ENCODE measurements at places on chromosomes 11 and 22. TPM values are rescaled to one million over a fixed set of nuclear protein-coding genes. Genes with fewer than 3 reads are reported as not detected.

GRCh38 chr22:25402501-25403283 is 161.8 kb upstream of the GRK3 start:
- no peaks in the 10 kb centered on the region for H3K36me3 ChIP-seq
- H3K27me3 ChIP-seq = no peaks in the 10 kb centered on the region
- DNase-seq = peak; percentile 43
- peak overlapping the region; percentile 66 for H3K27ac ChIP-seq
- H3K4me1 ChIP-seq = peaks cover 41% of the 10 kb centered on the region

DNA sequence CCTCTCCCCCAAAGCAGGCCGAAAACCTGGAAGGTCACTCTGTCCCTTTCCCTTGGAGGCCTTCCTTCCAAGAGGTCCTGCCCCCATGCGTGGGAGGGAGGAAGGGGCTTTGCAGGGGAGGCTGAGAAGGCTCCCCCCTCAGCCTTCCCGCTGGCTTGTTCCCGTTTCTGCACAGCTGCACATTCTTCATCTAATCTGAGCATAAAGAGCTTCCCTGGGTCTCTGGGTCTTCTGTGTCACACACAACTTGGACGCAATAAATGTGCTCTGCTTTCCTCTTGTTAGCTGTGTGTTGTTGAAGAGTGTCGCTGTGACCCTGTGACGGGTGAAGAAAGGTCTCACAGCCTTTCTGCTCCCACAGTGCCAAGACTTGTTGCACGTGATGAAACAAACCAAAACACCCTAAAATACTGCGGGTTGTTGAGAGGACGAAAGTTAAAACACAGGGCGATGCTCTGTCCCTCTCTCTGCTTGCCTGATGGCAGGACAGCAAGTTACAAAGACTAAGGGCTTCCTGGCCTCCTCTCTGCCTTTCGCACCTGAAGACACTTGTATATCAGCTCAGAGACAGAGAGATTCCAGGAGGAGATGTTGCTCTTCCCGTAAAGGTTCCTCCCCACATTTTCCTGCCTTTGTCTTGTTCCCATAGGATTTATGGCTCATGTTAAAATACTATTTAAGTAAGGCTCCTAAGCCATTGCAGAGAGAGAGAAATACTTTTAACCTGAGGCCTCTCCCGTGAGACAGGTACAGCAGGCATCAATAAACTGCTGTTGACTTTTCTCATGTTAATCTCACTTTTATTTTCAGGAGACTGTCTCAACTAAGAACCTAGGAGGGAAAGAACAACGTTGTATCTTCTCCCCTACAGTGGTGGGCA is 15.4 kb upstream of the IFITM3 start:
- peak overlapping the region; percentile 73 for H3K27ac ChIP-seq
- H3K36me3 ChIP-seq = no peaks in the 10 kb centered on the region
- H3K27me3 ChIP-seq = no peaks in the 10 kb centered on the region
- H3K4me3 ChIP-seq = no peak overlapping the region

GRCh38 chr11:58963551-58964104 is 24.3 kb downstream of the GLYATL1 start:
- H3K4me1 ChIP-seq = no peaks in the 10 kb centered on the region
- H3K27me3 ChIP-seq = no peaks in the 10 kb centered on the region
- no peak overlapping the region for H3K27ac ChIP-seq

DNA sequence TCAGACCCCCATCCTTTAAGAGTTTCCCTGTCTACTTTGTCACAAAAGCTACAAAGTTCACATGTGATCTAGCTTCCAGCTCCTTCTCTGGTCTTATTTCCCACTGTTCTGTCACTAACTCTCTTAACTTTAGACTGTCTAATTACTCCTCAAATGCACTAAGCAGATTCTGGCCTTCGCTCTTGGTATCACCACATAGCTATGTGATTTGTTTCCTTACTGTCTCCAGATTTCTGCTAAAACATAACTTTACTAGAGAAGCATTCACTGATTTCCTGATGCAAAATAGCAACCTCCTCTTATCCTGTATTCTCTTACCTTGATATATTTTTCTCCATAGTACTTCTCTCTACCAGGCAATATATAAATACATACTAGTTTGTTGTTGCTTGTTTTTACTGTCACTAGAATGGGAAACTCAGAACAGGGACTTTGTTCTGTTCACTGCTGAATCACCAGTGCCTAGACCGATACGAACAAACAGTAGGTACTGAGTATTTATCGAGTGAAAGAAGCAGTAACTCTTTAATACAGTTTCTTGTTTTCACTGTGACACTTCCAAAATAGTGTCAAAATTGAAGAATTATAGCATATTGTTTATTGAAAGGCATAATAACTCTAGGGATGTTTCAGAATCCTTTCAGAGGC is 205.6 kb downstream of the DDX10 start:
- H3K27ac ChIP-seq = no peak overlapping the region
- no peaks in the 10 kb centered on the region for H3K4me1 ChIP-seq
- DNase-seq = no peak
- no peaks in the 10 kb centered on the region for H3K36me3 ChIP-seq

The MYEOV gene
- total RNA-seq = 0.23 TPM

- peaks cover 16% of the 10 kb centered on the region for H3K4me1 ChIP-seq
- peak; percentile 63 for DNase-seq
- no peak overlapping the region for H3K4me3 ChIP-seq
- H3K27me3 ChIP-seq = no peaks in the 10 kb centered on the region
- no peaks in the 10 kb centered on the region for H3K36me3 ChIP-seq
Measured at GRCh38 chr22:24185001-24185500, 3.8 kb downstream of the SUSD2 start.
